Activated CD8-positive, alpha-beta T cell treated with anti-CD3 and anti-CD28 coated beads for 36 hours (primary cell): ENCODE measurements at places on chromosomes 16 and 17. TPM values are rescaled to one million over a fixed set of nuclear protein-coding genes. Genes with fewer than 3 reads are reported as not detected.

Gene TMEM98
- total RNA-seq, result not detected

Gene SLC7A5
- 236 TPM for total RNA-seq

Gene C16orf92
- total RNA-seq, result not detected

Gene CLEC10A
- not detected for total RNA-seq
